ENCODE measurements at places on chromosomes 4 and X.

DNA sequence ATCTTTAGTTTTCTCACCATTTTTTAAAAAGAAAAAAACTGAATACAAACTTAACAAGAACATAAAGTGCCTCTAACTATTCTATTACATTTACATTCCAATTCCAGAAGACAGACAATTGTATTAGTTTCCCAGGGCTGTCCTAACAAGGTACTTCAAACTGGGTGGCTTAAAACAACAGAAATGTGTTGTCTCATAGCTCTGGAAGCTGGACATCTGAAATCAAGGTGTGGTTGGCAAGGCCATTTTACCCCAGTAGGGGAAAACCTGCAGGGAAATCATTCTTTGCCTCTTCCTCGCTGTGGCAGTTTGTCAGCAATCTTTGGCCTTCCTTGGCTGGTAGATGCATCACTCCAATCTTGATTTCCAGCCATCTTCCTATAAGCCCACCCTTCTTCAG is 37.5 kb upstream of the TMEM33 start:
- no peak for DNase-seq

- DNase-seq = no peak
Observed at GRCh38 chr4:52869196-52869595, 7.1 kb downstream of the RASL11B start.

DNA sequence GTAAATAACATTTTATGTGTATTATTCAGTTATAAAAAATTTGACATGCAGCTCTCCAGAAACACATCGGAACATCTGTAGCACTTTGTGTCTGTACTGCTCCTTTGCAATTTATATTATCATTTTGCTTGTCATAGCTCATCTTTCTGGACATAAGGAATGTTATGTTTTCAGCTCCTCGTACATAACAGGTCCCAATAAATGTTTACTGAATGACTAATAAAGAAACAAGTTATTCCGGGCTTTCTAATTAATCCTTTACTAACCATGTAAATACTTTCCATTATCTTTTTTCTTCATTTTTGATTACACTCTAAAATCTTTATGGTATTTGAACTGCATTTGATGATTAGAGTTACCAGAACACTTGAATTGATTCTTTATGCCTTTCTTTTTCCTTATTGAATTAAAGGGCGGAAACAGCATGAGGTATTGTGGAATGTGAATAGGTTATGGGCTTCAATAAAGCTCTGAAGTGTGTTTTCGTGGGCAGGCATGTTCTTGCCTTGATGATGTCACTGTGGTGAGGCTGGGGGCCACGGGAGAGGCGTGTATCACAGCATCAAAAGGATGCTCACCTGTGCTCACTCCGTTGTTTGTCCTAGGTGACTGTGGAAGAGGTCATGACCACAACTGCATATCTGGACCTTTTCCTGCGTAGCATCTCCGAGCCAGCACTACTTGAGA is 131.6 kb downstream of the GATB start:
- DNase-seq = no peak

DNA sequence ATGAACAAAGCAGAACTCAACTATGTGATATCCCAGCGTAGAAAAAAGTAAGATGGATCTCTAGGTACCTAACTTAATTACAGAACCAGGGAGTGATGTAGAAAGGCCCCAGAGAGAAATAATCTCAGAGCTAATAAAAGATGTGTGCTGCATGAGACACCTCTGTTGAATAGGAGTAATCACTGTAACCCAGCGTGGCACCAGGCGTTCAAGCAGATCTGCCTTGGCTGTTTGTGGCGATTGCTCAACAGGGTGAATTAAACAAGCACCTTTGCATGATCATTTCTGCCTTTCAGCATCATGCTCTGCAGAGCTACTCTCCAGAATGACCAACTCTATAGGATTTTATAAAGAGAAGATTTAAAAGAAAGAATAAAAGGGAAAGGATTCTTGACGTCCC is 81.7 kb upstream of the KCNIP4 start:
- no peak for DNase-seq

- DNase-seq = no peak
Observed at GRCh38 chrX:150044556-150044955, 106.3 kb upstream of the EOLA2 start.

GRCh38 chr4:1349359-1350168 is 2.6 kb downstream of the UVSSA start:
- no peak for DNase-seq

GRCh38 chr4:86791126-86791525 is 58.1 kb downstream of the SLC10A6 start:
- no peak for DNase-seq

- DNase-seq = no peak
Observed at GRCh38 chrX:638482-639131, 8.0 kb downstream of the SHOX start.

DNA sequence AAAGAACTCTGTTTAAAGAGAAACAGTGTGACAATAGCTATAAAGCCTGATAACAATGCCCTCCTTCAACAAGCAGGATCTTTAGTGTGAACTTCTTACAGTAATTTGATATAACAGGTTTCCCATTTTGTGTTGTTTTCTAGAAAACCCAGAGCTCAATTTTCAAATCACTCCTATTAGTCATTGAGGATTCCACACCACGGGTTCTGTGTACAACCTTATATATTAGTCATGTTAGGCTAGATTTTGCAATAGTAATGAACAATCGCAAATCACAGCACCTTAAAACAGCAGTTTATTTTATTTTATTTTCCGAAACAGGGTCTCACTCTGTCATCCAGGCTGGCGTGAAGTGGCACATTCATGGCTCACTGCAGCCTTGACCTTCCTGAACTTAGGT is 1020.9 kb upstream of the INTU start:
- peak; percentile 35 for DNase-seq

DNA sequence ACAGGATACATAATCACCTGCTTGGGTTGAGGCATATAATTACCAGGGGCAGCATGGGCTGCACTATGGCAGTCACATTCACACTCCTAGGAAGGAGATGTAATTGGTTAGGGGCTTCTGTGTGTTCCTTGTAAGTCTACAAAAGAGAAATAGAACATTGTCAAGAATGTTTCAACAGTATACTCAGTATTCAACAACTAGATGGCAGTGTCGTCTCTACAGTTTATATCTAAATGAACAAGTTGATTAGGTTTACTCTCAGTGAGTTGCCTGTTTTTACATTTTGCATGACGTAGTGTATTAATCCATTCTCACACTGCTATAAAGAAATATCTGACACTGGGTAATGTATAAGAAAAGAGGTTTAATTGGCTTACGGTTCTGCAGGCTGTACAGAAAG is 50.5 kb upstream of the RAB33B start:
- DNase-seq = no peak

DNA sequence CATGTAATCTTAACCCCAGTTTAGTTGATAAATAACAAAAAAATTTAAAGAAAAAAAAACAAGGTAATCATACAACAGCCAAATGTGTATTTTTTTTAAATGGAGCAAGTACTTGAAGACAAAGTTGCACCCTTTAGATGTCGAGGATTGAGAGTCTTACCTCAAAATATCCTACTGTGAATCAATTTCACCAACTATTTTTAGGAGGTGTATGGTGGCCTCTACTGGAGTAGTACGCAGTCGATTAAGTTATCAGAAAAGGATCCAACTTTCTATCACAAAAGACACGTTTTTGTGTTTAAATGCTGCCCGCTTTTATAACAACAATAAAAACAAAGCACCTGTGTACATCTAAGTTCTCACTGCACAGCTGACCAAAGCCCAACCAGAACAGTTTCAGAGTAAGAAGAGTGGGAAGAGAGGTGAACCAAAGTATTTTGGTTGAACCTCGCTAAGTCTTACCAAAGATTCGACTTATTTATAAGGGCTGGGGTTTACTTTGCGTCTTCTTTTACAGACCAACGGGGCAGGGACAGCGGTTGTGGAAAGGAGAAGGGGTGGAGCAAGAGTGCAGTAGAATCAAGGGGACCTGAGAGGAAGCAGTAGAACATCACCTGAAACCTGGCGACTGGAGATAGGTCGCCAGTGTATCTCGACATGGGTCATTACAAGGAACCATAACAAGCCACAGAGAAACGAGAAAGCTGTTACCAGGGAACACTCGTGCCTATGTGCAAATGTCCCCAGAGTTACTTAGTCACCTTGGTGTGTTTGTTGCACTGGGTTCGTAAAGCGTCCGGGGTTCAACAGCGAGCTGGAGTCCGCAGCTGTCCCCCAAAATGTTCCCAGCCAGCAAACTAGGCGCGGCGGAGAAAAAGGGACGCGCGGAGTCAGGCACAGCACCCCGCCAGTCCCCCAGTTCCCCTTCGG is 1.1 kb downstream of the RPS6KA6 start:
- DNase-seq = no peak

- no peak for DNase-seq
Observed at GRCh38 chr4:73822389-73822788, 14.1 kb upstream of the CXCL6 start.

DNA sequence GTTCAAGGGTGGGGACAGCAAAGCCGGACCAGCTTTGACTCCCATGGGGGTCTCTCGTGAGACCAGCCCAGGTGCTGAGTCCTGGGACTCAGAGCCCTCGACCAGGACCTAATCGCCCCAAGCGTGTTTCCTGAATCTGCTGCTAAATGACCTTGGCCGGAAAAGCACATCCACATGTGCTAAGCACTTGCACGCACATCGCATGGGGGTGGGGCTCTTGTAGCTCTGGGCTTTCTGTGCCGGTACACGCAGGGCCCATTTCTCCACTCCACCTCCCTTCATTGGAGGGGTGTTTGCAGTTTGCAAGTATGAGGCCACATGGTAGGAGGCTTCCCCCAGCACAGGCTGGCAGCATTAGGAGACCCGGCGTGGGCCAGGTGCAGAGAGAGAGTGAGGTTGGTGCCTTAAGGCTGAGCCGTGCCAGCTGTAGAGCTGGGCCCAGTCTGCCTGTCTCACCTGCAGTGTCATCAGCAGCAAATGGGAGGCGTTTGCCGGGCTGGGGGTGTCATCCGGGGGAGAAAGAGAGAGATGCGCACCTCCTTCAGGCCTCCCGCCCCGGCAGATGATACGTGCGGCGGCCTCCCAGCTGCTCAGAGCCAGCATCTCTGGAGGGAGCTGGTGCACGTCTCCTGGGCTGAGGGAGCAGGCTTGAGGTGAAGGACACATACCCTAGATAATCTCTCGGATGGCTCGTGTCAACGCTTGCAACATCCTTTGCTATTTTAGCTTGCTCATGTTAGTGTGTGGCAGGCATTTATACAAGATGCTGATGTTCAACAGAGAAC is 45.2 kb upstream of the CLCN4 start:
- no peak for DNase-seq

All from stromal cell of bone marrow (primary cell).